Epithelial cell of esophagus (primary cell): ENCODE measurements at places on chromosomes 5 and 9.

GRCh38 chr5:167771571-167771970, 519.9 kb upstream of the WWC1 start:
- no peak for DNase-seq

DNA sequence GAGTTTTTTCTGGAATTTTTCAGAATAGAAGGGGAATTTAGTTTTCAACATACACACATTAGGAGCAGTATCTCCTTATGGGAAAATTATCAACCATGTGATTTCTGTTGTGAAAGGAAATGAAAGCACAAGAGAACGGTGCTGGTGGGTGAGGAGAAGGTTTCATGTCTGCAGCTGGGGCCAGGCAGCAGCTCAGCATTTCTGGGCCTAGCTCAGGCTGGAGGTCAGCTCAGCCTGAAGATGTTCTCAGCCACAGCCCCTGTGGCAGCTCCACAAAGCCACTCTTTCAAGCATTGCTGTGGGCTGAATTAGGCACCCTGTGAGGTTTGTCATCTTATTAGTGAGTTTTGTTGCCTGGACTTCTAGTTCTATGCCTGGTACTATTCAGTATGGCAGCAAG, 90.3 kb downstream of the DIRAS2 start:
- no peak for DNase-seq

DNA sequence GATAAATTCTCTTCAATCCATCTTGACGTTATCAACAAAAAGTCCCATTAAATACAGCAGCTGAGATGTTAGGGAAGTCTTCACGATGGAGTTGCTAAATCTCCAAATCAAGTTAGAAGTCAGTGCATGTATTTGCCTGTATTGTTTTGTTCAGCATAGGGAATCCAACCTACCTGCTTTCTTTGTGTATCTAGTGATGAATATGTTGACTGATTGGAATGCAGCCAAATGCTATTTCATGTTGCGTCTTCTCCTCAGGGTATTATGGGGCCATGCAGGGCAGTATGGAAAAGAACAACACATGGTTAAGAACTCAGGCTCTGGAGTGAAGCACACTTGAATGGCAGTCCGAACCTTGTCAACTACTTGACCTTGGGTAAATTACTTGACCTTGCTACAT, 529.5 kb upstream of the ZNF462 start:
- peak; percentile 96 for DNase-seq

DNA sequence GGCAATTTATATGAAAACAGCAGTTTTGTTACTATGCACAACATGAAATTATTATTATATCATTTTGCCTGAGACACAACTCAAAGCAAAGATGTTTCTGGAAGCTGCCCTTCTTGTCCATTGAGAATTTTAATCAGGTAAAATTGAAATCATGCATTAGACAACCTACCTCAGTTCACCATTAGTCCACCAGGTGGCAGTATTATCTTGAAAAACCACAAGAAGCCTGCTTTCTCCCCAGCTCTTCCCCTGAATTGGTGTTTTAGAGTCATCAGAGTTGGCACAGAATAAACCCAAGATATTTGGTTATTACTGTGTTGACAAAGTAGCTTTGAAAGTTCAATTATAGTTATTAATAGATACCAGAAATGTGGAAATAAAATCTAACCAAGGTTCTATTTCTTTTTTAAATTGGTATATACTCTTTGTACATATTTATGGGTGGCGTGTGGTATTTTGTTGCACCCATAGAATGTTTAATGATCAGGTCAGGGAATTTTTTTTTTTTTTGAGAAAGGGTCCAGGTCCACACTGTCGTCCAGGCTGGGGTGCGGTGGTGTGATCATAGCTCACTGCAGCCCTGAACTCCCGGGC, 25.7 kb downstream of the UTP15 start:
- DNase-seq = peak; percentile 86

- DNase-seq = no peak
These were observed 242.5 kb downstream of the BNC2 start for GRCh38 chr9:16627967-16628366.

DNA sequence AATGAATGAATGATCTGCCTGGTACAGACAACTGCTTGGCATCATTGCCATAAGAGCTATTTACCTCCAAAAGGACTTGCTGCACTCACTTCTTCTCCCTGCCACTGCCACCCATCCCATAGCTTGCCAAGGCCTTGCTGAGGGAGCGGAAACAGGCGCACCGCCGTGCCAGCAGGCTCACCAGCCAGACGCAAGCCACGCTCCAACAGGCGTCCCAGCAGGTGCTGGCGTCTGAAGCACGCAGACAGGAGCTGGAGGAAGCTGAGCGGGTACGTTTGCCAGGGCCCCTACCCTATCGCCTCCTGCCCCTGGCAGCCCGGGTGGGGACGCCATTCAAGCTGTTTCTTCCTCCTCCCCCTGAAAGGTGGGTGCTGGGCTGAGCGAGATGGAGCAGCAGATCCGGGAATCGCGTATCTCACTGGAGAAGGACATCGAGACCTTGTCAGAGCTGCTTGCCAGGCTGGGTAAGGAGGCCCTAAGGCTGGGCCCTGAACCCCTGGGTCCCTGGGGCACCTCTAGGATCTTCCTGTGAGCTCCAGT, 8.9 kb upstream of the AIF1L start:
- DNase-seq = no peak

GRCh38 chr9:101139082-101139481, 110.6 kb downstream of the PLPPR1 start:
- no peak for DNase-seq

DNA sequence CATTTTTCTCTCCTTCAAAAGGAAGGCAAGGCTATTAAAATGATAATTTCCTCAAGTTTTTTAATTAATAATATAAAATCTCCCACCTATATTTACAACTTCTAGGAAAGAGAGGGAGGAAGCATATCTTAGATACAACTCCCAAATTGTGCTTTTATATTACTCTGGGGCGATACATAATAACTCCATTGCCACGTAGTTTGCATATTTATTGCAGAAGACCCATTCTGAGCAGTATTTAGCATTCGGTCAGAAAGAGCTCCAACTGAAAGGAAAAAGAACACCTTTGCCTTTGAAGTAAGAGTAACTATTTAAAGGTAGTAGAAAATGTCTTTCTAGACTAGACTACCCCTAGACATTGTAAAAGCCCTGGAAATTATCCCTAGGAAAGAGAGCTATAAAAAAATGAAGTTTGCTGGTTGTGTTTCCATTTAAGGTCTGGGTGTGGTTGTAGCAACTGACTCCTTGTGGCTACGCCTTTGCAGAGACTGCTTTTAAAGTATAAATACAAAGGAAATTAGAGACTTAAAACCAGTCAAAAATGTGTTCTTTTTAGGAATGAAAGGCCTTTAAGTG, 566.1 kb downstream of the ZNF608 start:
- no peak for DNase-seq

- DNase-seq = no peak
These were observed 20.5 kb downstream of the COL15A1 start for GRCh38 chr9:98964201-98964600.

DNA sequence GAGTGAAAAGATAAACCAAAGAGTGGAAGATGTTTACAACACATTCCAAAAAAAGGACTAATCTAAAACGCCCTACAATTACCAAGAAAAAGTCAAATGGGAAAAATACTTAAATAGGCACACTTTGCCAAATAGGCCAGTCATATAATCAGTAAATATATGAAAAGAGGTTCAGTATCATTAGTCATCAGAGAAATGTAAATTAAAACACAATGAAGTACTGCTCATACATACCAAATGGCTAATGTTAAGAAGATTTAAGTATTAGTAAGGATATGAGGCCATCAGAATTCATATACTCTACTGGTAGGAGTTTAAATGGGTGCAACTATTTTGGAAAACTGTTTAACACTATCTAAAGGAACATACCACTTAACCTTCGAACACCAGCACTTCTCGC, 47.6 kb downstream of the ZDHHC21 start:
- DNase-seq = no peak

DNA sequence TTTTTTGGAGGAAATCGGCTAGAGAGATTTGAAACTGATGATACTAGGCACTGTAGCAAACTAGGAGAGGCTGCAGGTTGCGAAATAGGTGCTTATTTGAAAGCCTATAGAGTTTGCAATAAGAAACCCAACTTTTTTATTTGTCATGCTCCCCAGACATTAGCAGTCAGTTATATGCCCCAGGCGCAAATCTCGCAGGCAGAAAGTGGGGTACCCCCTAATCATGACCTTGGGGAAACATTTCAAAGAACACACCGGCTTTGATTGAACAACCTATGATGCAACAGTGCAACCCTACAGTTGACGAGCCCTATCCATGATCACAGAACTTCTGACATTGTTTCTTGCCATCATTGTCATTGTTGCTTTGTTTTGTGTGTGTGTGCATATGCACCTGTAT, 510.5 kb downstream of the RAB3C start:
- peak; percentile 17 for DNase-seq

GRCh38 chr5:146873186-146873917, 5.2 kb downstream of the PPP2R2B start:
- no peak for DNase-seq

- no peak for DNase-seq
These were observed 750.0 kb upstream of the ZNF608 start for GRCh38 chr5:125496393-125496792.

DNA sequence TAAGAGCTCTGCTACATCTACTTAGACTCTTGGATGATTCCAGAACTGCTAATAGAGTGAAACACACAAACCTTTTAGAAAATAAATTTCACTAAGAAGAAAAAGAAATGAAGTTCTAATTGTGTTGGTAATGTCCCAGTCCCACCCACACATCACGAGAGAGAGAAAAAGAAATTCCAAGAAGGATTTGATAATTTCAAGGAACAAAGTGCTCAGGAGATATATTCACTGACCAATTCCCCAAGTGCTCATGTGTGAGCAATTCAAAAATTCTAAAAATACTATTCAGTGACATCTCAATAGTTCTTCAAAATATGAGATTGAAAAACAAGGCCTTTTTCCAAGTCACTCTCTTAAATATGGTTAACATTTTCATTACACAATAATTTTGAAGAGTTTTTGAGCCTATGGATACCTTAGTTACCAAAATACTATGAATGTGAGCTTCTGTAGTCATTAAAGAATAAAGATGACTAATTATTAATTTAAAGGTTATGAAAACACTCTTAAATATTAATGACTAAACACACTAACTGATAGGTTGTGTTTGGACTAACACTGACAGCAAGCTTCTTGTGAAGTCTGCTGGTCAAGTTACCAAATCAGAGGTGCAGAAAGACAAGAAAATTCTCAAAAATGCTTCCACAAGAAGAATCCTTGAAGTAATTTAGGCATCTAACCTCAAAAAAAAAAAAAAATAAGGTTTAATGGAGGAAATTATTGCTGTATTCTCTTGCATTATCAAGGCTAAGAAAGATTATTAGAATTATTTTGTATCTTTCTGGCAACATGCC, 245.3 kb downstream of the PDE4D start:
- no peak for DNase-seq

GRCh38 chr5:96516631-96517071, 83.6 kb upstream of the PCSK1 start:
- DNase-seq = no peak

GRCh38 chr5:67831048-67831447, 384.5 kb upstream of the PIK3R1 start:
- DNase-seq = no peak

GRCh38 chr9:127518091-127518856, 67.0 kb downstream of the LRSAM1 start:
- no peak for DNase-seq

DNA sequence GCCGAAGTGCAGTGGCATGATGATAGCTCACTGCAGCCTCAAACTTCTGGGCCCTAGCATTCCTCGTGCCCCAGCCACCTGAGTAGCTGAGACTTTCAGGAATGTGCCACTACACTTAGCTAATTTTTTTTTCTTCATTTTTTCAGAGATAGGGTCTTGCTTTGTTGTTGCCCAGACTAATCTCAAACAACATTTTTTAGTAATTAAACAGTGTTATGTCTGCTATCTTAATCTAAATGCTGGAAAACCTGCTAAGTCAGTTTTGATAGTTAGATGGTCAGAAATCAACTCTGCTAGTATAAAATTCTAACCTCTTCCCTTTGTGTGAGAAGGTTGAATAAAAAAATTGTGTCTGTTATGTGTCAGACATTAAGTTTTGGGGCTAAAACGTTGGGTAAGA, 12.4 kb downstream of the G3BP1 start:
- no peak for DNase-seq

- peak; percentile 93 for DNase-seq
These were observed 110.0 kb downstream of the PAX5 start for GRCh38 chr9:36924071-36924470.

DNA sequence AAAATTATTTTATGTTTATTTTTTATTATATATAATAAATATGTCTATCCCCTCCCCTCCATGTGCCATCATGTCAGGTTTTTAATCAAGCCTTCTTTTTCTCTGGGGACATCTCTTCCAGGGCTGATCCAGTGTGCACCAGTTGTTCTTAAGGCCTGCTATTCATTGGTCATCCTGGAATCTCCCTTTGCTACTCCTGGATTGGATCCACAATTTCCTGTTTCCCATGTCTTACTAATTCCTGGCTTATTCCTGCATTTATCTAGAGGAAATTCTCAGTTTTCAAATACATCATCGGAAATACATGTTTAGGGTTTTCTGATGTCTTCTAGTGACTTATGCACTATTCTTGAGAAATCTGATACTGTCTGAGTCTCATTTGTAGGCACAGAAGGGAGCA, 56.8 kb downstream of the ANGPTL2 start:
- peak; percentile 47 for DNase-seq

GRCh38 chr9:91734371-91734981, 215.6 kb downstream of the ROR2 start:
- peak; percentile 50 for DNase-seq

DNA sequence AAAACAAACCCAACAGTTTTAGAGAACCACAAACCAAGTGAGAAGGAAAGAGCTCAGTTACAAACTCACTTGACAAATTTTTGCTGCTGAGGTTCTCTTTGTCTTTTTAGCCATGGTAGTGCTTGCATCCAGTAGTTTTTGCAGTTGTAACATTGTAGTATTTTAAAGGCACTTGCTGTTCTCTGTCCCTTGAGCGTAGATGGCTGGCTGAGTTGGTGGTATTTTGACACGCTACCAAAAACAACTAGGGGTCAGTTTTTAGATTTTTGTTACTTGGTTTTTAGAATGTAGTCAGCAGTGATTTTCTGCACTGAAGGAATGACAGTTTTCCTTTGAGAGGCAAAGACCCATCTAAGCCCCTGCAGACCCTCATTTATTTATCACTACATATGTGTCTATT, 58.0 kb downstream of the TLE4 start:
- no peak for DNase-seq

GRCh38 chr5:113161806-113162205, 185.2 kb downstream of the DCP2 start:
- DNase-seq = peak; percentile 95

- DNase-seq = peak; percentile 75
These were observed 95.7 kb downstream of the TTC39B start for GRCh38 chr9:15211160-15211814.

- no peak for DNase-seq
These were observed 250.3 kb downstream of the TMEM232 start for GRCh38 chr5:110476164-110476563.

- no peak for DNase-seq
These were observed 128.4 kb downstream of the SEC61B start for GRCh38 chr9:99350461-99350860.
